ENCODE measurements at places on chromosomes 3 and 15.

- DNase-seq = no peak
These were observed 84.3 kb downstream of the RPLP1 start for GRCh38 chr15:69536726-69537512.

DNA sequence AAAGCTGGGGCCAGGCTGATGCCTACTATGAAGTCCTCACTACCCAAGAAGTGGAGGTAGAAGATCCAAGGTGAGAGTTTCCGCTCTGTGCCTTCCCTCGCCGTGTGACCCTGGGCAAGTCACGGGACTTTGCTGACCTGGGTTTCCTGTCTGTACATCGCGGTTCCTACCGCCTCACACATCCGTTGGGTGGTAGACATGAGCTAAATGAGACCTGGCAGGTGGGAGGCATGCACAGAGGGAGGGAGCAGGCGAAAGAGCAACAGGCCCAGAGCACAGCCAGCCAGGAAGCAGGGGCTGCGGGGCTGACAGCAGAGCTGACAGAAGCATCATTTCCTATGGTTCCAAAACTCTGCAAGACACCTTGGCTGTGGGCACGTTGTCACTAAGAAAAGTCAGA lies 157.3 kb upstream of the BHLHE40 start:
- no peak for DNase-seq

DNA sequence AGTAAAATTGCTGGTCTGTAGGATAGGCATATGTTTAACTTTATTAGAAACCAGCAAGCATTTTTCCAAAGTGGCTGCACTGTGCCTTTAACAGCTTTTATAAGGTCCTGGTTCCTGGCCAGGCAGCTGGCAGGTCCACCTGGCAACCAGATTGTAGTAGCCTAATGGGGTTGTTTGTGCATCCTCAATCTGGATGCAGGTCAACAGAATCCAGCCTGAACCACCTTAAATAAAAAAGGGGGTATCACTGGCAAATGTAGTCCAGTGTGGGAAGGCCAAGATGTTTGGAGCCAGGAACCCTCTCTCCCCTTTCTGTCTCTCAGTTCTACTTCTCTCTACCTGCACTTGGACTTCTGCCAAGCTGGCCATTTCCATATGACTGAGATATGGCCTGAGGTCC lies 200.3 kb downstream of the ZNF621 start:
- no peak for DNase-seq

- no peak for DNase-seq
These were observed 248.1 kb downstream of the ERC2 start for GRCh38 chr3:56219894-56220805.

DNA sequence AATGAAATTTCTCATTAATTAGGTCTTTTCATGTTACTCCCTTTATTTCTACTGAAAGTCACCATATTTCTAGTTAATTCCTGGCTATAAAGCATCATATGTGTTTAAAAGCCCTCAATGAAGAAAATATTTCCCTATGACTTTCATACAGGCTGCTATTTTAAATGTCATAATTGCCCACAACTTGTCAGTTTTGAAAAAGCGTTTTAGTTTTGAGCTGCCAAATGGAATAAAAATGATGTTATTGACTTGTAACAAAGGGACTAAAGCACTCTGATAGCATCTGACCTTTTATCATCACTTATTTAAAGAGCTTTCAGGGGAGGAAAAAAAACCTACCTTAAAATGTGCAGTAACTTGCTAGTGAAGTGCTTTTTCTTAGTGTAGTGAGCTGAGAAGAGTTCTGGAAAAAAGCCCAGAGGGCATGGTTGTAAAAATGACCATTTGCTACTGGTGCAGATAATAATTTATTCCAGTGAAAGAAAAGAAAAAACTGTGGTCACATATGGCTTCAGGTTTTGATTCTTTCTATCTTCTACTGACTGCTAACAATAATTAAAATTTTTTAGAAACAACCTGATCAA lies 877.2 kb downstream of the CADM2 start:
- DNase-seq = no peak

- peak; percentile 78 for DNase-seq
These were observed 268.3 kb downstream of the UACA start for GRCh38 chr15:70494852-70495571.

DNA sequence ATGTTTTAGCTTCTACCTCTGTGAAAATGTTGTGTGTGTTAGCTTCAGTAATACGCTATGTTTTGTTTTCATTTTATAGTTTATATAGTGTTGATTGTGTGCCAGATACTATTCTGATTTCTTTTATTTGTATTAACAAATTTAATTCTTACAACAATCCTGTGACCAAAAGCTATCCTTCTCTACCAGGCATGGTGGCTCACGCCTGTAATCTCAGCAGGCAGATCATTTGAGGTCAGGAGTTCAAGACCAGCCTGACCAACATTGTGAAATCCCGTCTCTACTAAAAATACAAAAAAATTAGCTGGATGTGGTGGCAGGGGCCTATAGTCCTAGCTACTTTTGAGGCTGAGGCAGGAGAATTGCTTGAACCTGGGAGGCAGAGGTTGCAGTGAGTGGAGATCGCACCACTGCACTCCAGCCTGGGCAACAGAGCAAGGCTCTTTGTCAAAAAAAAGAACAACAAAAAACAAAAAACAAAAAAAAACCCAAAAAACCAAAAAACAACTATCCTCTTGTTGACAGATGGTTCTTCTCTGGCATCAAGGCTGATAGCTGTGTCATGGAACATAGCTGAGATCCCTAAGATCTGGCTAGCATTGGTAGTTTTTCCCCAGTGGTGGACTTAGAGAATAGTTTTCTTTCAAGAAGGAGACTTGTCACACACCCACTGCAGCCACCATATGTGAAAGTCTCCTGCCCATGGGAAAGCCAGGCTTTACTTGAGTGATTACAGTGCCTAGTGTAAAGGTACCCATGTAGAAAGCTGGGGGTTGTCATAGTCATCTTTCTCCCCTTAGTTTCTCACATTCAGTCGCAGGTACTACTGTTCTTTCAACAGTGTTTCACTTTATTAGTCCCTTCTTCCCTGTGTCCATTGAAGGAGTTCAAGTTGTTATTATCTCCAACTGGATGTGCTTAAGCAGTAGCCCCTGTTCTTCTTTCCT lies 116.5 kb downstream of the UBE2E2 start:
- DNase-seq = no peak

- no peak for DNase-seq
These were observed 7.4 kb downstream of the IL12A start for GRCh38 chr3:159996018-159996417.

DNA sequence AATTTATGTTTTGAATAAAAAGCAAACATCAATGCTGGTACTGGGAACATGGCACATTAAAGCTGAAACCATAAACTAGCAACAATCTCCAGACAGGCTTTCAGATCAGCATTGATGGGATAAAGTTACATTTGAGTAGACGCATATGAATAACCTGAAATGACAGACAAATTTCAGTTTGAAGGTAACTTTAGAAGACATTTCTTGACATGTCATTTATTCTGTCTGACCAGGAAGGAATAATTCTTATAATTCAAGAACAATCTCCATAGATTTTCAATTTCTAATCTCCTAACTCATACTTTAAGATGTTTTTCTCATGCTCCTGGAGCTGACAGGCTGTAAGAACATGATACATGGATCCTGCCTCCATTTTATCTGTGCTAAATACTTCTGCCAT lies 69.8 kb downstream of the PLCH1 start:
- no peak for DNase-seq

DNA sequence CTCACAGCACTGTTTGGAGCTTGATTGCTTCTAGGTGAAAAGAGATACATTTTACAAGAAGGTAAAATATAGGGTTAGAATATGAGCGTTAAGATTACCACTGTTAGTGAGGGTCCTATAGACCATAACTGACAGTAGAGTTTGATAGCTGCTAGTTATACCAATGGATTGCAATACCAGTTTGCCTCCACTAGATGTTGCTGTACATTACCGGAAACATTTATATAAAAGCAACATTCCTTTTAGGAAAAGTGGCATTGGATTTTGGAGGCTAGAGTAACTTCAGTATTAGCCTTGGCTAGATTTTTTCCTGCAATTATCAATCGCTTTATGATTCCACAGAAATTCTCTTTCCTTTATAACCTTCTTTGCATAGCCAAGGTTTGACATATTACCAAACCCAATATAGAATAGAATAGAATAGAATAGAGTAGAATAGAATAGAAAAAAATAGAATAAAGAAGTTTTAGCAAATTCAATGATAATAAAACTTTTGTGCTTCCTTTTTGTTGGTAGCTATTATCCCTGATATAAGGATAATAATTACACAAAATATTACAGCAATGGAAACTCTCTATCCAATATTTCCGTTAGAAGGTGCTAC lies 1093.6 kb upstream of the ALCAM start:
- DNase-seq = peak; percentile 10

DNA sequence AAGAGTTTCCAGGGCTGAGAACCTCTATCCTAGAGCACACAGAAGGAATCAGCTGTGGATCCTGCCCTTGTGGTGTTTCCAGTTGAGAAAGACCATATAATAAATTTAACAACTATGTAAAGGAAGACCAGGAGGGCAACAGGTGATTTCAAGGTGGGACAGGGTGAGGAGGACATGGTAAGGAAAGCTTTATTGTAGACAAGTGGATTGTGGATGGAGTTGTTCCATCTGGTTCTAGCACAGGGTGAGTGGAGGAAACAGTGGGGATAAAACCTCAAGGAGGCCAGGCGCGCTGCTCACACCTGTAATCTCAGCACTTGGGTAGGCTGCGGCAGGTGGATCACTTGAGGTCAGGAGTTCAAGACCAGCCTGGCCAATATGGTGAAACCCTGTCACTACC lies 17.1 kb downstream of the SIAH2 start:
- DNase-seq = no peak

- no peak for DNase-seq
These were observed 44.6 kb downstream of the GLDN start for GRCh38 chr15:51386029-51386428.

GRCh38 chr15:28098360-28098765 lies 752 bp downstream of the OCA2 start:
- no peak for DNase-seq

- no peak for DNase-seq
These were observed 350.2 kb upstream of the POU1F1 start for GRCh38 chr3:87626546-87626945.

GRCh38 chr3:24829629-24830229 lies 335.1 kb upstream of the THRB start:
- DNase-seq = no peak

- no peak for DNase-seq
These were observed 183.6 kb downstream of the POLQ start for GRCh38 chr3:121362035-121362734.

- no peak for DNase-seq
These were observed 50.3 kb downstream of the APBA2 start for GRCh38 chr15:28936081-28936480.

GRCh38 chr3:33879540-33879939 lies 81.1 kb downstream of the PDCD6IP start:
- no peak for DNase-seq

DNA sequence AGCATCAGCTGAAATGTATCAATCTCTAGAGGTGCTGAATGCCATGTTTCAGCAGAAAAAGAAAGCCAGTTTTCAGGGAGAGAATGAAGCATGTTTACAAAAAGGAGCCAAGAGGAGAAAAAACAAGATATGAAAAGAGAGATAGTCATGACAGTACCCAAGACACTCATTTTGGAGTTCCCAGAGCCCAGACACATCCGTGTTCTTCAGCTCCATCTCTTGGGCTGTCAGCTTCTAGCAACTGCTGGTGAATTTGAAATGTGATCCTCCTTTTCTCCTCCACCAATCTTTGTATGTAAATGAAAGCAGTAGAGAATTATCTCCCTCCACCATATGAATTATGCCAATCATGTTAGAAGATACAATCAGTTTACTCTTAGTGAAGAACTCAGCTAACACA lies 93.0 kb upstream of the SLC25A36 start:
- DNase-seq = no peak

GRCh38 chr3:197878427-197878826 lies 71.6 kb upstream of the RPL35A start:
- no peak for DNase-seq

- no peak for DNase-seq
These were observed 393.7 kb upstream of the C2CD4B start for GRCh38 chr15:62558640-62559380.

DNA sequence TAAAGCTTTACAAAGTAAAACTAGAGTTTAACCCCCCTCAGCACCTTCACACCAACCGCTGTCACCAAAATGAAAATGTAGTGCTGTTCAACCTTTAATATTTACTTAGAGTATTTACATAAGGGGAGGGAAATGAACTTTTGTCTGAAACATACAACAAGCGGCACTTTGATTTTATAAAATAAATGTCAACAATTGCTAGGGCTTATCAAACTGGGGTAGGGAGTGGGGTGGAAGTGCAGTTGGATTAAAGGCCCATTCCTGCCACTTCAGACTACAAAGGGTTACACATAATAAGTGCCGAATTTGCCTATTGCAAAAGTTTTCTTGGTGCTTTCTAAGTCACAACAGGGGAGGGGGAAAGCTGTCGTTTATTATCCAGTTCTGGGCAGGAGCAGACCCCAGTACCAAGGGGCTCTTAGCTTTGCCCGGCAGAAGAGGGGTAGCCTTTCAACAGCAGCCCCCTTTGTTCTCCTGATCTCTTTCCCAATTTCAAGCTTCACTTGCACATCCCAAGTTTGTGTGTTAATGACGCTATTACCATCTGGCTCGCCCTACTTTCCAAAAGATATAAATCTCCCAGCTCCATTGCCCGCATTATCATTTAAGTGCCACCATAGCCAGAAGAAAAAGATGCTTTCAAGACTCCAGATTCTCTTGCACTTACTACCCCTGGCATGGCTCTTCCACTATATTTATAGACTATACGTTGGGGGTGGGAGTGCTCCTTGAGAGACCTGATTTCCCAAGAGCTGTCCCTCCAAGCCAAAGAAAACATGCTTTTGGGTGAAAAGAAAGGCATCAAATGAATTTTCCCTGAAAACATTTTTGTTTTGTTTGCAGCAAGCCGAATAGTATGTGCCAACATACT lies 17.0 kb downstream of the SOX2 start:
- DNase-seq = no peak

GRCh38 chr3:39812537-39812936 lies 3.1 kb downstream of the MYRIP start:
- peak; percentile 54 for DNase-seq

GRCh38 chr3:18134386-18135059 lies 290.6 kb downstream of the SATB1 start:
- DNase-seq = no peak

DNA sequence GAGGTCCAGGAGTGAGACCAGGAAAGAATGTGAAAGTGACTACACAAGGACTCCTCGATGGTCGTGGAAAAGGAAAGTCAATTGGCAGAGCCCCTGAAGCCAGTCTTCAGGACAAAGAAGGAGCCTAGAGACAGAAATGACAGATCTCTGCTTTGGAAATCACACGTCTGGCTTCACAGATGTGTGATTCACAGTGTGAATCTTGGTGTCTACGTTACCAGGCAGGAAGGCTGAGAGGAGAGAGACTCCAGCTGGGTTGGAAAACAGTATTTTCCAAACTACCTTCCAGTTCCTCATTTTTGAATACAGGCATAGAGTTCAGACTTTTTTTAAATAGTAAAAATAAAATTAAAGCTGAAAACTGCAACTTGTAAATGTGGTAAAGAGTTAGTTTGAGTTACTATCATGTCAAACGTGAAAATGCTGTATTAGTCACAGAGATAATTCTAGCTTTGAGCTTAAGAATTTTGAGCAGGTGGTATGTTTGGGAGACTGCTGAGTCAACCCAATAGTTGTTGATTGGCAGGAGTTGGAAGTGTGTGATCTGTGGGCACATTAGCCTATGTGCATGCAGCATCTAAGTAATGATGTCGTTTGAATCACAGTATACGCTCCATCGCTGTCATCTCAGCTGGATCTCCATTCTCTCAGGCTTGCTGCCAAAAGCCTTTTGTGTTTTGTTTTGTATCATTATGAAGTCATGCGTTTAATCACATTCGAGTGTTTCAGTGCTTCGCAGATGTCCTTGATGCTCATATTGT lies 6.0 kb downstream of the CCR2 start:
- DNase-seq = no peak

Data from HAP-1 (cell line).